ENCODE measurements at places on chromosomes 12 and 14.

DNA sequence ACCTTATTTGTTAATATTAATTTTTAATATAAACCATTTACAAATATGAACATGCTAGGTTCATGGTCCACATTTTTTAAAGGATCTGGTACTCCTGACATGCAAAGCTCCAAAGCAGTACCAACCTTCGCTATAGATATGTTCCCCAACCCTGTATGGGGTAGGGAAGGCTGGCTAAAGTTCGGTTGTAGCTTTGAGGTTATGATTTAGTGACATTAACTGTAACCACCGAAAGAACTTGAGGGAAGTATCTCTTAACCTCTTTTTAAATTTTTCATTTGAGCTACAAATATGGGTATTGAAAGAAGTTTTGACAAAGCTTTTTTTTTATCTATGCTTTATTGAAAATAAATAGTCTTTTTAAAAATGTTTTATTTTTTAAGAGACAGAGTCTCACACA is 115.5 kb downstream of the DYRK2 start:
- no peak for DNase-seq

- no peak for DNase-seq
Observed at GRCh38 chr12:6201213-6201608, 1.0 kb downstream of the CD9 start.

DNA sequence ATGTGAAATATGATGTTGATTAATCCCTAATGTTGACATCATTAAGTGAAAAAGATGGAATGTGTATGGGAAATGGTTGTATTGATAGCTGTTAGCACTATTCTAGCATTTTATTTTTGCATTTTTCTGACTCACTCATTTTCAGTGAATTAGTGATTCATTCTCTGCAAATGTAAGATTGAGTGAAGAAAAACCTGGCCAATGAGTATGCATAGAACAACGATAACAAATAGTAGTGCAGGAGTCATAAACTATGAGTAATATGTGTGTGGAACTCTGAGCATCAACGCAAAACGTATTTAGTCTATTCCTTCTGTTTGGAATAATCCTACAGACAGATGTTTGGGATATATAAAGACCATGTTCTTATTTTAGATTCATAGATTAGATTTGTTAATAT is 76.3 kb upstream of the RTL1 start:
- DNase-seq: no peak

DNA sequence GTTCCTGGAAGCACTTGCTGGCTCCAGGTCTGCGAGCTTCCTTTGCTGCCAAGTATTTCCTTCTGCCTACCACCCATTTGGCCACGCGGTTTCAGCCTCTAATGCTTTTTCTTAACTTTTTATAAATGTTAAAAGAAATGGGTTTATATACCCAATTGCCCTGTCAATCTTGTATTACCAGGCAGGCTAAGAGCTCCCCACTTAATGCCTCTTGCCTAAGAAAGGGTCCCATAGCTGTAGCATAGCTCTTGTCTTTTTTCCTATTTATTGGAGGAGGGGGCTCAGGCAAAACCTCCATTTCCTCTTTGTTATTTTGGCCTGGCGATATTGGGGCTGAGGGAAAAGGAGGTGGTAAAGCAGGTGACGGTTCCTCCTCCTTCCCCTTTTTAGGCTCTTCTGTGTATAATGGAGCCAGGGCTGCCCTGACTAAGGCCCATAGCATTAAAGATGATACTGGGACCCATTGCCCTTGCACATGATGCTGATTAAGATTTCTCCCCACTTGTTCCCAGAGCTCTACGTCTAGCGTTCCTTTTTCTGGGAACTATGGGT is 21.6 kb upstream of the BLTP3B start:
- no peak for DNase-seq

DNA sequence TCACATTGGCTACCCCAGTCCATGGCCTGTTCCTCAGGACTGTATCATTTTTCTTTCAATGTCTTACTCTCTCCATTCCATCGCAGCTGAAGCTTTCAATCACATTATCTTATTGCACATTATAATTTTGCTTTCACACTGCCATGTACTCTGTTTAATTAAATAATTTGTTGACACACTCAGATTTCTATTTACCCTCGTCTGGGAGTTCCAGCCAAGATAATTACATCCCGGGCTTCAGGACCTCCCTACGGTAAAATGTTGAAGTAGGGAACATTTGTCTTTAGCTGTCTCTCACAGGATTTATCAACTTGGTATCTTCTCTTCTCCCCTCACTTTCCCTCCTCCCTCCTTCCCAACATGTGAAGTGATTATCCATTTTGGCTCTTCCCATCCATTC is 177.2 kb upstream of the RASSF8 start:
- no peak for DNase-seq

GRCh38 chr12:3680919-3681594 is 71.9 kb downstream of the CRACR2A start:
- DNase-seq: no peak

DNA sequence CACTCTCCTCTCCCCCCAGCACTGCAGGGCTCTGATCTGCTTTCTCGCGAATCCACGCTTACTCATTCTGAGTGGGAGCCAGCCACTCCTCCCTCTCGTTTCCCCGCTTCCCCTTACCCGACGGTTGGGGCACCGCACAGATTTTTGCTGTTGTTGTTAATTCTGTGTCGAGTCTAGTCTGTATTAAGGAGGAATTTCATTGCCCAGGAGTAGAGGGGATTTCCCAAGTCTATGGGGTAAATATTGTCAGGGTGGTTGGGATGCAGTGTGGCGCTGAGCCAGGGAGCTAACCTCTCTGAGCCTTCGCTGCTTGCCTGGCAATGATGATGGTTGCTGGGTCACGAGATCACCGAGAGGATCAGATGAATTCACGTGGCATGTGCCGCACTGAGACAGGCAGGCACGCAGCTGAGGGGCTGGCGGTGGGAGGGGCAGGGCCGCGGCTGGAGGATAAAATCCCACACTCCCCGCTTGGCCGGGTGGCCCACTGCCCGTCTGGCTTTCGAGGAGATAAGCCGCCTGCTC is 18.5 kb downstream of the NCOR2 start:
- peak; percentile 8 for DNase-seq

DNA sequence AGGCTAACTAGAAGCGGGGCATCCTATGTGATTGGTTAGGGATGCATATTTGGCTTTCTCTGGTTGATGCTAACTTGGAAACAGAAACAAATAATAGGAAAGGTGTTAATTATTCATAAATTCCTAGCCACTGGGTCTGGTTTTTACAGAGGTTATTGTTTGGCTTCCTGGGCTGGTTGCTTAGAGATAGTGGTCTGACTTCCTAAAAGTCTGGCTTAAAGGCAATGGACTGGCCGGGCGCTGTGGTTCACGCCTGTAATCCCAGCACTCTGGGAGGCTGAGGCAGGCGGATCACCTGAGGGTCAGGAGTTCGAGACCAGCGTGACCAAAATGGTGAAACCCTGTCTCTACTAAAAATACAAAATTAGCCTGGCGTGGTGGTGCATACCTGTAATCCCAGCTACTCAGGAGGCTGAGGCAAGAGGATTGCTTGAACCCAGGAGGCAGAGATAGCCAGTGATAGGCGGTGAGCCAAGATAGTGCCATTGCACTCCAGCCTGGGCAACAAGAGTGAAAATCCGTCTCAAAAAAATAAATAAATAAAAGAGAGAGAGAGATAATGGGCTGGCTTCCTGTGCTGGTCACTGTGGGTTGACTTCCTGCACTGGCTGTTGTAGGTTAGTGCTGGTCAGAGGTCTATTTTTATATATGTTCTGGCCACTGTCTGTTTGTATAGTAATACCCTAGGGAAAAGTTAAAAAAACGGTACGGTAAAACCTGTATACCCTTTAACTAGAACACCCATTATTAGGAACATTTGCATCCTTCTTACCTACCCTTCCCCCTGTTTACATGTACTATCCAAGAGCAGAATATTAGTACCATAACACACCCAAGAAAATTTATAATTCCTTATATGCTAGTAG is 24.1 kb downstream of the OR6S1 start:
- DNase-seq: no peak

- DNase-seq: peak; percentile 69
Observed at GRCh38 chr12:45725631-45726602, 3.6 kb upstream of the ARID2 start.

DNA sequence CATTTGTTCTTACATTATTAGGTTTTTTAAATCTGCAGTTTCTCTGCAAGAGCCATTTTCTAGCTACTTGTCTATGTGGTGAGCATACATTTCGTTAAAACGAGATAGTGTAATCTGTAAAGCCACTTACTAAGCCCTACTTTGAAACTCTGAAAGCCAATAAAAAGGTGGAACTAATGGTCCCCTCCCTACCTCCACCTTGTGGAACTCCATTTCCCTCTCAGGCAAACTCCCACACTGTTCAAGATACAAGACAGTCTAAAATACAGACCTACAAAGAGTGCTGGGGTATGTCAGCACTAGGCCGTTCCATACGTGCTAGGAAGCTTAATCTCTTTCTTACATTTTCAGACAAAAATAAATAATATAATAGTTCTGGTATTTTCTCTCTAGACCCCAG is 74.1 kb downstream of the DUSP6 start:
- no peak for DNase-seq

- DNase-seq: no peak
Observed at GRCh38 chr14:22551605-22551997, 37.4 kb downstream of the DAD1 start.

Data from CD4-positive, alpha-beta T cell treated with Interleukin-15 for 4 hours (primary cell).